ENCODE measurements at places on chromosomes 13 and 19. TPM values are rescaled to one million over a fixed set of nuclear protein-coding genes. Genes with fewer than 3 reads are reported as not detected.
A peak's percentile ranks its signal among the peaks of the same experiment; 100 is the strongest.

DNA sequence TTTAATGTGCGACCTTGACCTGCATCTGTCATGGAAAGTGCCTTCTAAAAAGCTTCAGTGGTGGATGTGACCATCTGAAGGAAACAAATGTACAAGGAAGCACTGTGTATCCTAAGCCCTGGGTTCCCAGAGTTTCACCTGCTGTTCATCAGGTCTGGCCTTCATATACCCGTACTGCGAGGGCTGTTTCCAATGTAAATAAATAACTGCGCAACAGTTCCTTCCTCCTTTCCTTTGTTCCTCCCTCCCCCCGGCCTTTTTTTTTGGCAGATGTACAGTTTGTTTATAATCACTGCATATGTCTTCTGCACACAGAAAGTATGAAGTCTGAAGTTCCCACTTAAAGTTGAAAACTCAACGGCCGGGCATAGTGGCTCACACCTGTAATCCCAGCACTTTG lies 5.2 kb downstream of the FAAP24 start:
- DNase-seq, result no peak

DNA sequence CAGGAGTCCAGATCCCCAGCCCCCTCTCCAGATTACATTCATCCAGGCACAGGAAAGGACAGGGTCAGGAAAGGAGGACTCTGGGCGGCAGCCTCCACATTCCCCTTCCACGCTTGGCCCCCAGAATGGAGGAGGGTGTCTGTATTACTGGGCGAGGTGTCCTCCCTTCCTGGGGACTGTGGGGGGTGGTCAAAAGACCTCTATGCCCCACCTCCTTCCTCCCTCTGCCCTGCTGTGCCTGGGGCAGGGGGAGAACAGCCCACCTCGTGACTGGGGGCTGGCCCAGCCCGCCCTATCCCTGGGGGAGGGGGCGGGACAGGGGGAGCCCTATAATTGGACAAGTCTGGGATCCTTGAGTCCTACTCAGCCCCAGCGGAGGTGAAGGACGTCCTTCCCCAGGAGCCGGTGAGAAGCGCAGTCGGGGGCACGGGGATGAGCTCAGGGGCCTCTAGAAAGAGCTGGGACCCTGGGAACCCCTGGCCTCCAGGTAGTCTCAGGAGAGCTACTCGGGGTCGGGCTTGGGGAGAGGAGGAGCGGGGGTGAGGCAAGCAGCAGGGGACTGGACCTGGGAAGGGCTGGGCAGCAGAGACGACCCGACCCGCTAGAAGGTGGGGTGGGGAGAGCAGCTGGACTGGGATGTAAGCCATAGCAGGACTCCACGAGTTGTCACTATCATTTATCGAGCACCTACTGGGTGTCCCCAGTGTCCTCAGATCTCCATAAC lies at the start of gene APOE:
Gene APOE, plus strand, starts transcription at position 360 of the 724 bp plus-strand sequence. CDS start 829 bp downstream, outside the sequence.
- peak; percentile 56 for DNase-seq

GRCh38 chr13:29162638-29163235 lies 342.6 kb downstream of the MTUS2 start:
- DNase-seq, result no peak

DNA sequence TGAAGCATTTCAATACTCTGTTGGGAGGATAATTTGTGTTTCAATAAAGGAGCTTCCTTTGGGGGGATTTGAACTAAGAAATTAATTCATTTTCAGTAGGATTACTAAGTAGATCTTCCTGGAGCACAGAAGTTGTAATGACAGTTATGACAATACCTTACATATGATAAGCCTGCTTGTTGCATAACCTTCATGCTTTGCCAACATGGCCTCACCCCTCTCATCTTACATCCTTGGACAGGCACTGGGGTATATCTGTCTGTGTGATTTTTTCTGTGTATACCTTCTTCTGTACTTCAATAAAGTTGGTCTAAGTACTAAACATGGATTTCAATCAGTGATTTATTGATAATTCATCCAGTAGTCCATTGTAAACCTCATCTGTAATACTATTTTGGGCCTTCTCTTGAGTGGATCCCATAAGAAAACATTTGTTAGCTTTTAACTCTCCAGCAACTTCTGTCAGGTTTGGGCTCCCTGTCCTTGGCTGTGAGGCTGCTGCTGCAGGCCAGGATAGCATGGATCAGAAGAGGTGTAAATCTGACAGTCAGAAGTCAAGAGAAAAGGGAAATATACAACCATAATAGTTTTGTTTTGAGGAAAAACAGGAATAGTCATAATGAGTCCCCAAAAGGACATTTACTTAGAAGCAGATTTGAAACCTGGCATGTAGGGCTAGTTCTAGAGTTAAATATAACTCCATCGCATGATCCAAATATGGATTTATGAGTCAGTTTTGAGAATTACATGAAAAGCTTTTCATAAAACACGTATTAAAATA lies 422.2 kb downstream of the KLF5 start:
- DNase-seq, result no peak

DNA sequence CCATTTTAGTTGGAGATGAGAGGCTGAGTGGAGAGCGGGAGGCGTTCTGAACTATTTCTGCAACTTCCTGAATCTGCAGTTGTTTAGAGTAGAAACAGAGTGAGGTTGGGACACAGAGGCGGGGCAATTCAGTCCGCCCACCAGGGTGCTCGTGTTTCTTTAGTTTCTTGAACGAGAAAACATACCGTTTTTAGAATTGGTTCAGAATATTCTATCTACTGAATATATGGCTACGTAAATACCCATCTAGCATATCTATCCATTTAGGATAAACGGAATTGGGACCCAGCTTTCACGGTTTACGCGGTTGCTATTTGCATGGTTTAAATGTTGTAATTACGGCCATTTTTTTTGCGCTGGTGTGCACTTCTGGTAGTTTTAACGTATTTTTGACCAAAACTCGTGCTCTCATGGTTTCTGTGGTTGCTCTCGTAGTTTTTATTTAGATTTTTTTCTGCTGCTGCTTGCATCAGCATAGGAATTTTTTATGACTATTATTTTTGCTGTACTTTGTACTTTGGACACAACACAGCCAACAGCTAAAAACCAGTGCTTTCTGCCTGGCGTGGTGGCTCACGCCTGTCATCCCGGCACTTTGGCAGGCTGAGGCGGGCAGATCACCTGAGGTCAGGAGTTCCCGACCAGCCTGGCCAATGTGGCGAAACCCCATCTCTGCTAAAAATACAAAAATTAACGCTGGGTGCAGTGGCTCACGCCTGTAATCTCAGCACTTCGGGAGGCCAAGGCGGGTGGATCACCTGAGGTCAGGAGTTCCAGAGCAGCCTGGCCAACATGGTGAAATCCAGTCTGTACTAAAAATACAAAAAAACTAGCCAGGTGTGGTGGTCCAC lies 32.7 kb downstream of the TIMM13 start:
- DNase-seq, result no peak

Gene CYP2S1
- total RNA-seq, result not detected

Gene SYNGR4
- not detected for total RNA-seq

Gene DZIP1
- 20.1 TPM for total RNA-seq

Gene IRGC
- total RNA-seq, result not detected

Gene CHST8
- 2.7 TPM for total RNA-seq

Gene SLC17A7
- 1.2 TPM for total RNA-seq

Gene GPC5
- 0.50 TPM for total RNA-seq

Gene ZNF729
- not detected for total RNA-seq

Gene POSTN
- total RNA-seq, result not detected

Gene ZGLP1
- 0.08 TPM for total RNA-seq
